ENCODE measurements at places on chromosomes 2 and 18. TPM values are rescaled to one million over a fixed set of nuclear protein-coding genes. Genes with fewer than 3 reads are reported as not detected.

SLC5A7 gene
- polyA plus RNA-seq, result not detected

ACMSD gene
- not detected for polyA plus RNA-seq

DPYSL5 gene
- 0.03 TPM for polyA plus RNA-seq

CRYBA2 gene
- not detected for polyA plus RNA-seq

CTAGE1 gene
- not detected for polyA plus RNA-seq

AQP12B gene
- polyA plus RNA-seq, result not detected

SELENOI gene
- polyA plus RNA-seq, result 27.7 TPM

CREG2 gene
- 0.26 TPM for polyA plus RNA-seq

Data from HepG2 (cell line).